ENCODE measurements at places on chromosomes 16 and 17.

DNA sequence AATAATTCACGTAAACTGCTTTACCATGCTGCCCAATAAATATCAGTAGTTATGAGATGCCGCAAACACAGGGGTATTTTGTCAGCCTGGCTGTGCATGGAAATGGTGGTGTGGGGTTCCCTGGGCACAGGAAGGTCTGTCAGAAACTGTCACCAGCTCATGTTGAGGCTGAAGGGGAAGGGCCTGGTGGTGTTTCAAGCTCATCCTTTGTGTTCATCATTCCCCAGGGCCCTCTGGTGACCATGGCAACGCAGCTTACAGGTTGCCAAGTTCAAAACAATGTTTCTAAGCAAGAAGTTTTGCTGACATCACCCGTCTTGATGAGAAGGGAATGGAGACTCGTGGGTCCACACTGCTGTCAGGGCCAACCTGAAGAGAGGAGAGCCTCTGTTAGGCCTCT lies 348.9 kb upstream of the C16orf82 start:
- no peak for DNase-seq

DNA sequence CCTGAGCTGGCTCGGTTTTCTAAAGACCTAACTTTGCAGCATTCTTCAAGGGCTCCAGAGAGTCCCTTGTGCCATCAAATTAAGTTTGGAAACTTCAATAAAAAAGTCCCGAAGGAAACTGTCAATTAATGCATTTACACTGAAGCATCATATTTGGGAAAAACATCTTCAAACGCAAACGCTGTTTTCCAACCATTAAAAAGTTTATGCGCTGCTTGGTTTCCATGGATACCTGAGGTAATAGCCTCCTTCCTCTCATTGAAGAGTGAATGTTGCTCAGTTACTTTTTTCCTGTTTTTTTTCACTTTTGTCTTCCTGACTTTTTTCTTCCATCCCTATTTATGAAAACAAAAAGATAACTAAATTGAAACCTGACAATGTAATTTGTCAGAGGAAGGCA lies 399.1 kb downstream of the MAF start:
- DNase-seq = no peak

- no peak for DNase-seq
Measured at GRCh38 chr16:51971184-51971583, 575.8 kb downstream of the TOX3 start.

GRCh38 chr16:3149630-3150345 lies 15.0 kb downstream of the ZNF213 start:
- DNase-seq = peak; percentile 54

GRCh38 chr17:17414341-17414805 lies 62.4 kb upstream of the MED9 start:
- no peak for DNase-seq

DNA sequence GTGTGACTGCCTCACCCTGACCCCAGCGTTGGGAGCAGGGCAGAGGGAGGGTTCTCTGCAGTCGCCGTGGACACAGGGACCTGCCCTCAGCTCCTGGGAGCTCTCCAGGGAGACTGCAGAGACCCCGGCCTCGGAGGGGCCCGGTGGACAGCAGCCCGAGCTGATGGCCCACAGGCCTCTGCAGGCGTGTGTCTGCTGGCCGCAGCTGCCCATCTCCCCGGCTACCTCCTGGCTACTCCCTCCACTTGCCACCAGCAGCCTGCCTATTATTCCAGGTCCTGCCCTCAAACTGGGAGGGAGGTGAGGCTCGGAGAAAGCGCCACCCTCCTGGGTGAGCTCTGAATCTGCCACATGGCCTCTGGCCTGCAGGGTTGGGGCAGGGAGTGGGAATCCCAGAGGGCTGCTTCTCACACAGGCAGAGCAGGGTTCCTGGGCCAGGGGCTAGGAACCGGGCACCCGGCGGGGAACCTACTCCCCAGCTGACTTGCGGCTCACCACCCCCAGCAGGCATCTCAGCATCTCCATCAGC lies 7.2 kb downstream of the SLC16A5 start:
- no peak for DNase-seq

DNA sequence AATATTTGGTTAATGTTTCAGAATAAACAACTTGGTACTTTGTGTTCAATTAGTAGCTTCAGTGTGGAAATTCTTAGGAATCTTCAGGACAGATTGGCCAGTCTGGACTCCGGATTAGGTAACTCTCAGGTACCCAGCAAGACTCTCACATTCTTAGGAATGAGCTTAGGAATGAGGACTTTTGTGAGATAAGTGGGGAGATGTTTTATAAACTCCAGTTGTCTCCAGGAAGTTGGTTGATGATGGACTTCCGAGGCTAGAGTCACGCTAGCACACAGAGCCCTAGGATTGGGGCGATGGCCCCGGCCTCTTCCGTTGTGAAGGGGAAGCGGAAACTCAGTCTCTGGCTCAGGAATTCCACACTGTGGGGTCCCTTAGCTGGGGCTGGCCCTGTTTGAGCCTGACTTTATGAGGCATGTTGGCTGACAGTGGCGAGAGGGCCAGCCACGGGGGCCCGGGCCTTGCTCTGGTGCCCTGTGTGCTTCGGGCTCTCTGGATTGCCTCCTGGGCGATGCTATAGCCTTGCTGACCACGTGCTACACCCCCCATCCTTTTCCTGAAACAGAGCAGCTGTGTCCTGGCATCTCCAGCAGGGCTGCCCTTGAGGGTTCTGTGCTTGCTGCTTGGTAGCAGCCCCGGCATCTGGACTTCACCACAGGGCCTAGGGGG lies 32.4 kb downstream of the RAB11FIP3 start:
- no peak for DNase-seq

GRCh38 chr17:57256708-57257112 lies 387 bp downstream of the MSI2 start:
- DNase-seq = peak; percentile 50

- DNase-seq = no peak
Measured at GRCh38 chr17:64003526-64004121, 5.5 kb downstream of the PRR29 start.

- DNase-seq = no peak
Measured at GRCh38 chr17:64319531-64319930, 56.5 kb upstream of the TEX2 start.

- no peak for DNase-seq
Measured at GRCh38 chr16:28495098-28495793, 803 bp downstream of the APOBR start.

DNA sequence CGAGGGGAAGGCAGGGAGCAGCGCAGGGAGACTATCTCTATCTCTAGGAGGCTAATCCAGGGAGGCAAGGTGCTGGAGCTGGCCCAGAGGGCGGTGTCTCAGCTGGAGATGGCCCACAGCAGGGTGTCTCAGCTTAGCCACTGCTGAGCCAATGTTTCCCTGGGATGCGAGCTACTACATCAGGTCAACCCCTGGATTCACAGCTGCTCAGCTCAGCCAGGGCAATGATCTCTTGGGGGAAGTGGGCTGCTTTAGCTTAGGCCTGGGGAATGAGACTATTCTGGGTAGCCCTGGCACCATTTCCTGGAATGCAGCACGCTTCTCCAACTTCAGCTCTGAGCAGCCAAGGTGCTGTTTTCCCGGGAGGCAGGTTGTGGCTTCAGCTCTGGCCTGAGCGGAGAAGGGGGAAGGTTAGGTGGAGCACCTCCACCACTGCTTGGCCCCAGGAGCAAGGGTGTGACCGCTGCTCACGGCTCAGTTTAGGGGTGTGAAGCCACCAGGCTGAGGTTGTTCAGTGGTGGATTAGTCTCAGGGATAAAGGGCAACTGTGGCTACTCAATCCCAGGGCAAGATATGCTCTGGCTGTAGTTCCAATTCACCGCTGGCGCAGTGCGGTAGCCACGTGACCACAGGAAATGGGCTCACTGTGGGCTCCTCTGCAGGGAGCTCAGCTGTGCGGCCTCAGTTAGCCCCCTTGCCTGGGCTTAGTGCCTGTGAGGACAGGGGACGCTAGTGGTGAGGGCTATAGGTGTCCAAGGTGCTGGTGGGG lies 5.2 kb upstream of the PRSS21 start:
- DNase-seq = no peak

DNA sequence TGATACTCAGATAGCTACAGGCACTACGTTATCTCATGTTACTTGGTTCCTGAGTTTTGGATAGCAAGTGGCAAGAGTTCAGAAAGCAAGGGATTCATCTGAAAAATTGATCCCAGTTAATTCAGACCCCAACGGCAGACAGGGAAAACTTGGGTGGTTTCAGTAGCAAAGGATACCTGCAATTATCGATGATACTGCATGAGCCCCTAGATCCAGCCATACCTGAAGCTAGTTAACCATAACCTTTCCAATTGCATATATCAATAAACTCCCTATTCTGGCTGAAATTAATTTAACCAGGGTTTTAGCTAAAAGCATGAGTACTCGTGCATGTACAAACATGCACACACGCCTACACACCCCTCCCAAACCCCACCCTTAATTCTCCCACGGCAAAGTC lies 4.3 kb downstream of the KNOP1 start:
- no peak for DNase-seq

- DNase-seq = no peak
Measured at GRCh38 chr16:50437769-50438437, 69.1 kb upstream of the BRD7 start.

GRCh38 chr16:30430428-30430970 lies 669 bp upstream of the DCTPP1 start:
- no peak for DNase-seq

DNA sequence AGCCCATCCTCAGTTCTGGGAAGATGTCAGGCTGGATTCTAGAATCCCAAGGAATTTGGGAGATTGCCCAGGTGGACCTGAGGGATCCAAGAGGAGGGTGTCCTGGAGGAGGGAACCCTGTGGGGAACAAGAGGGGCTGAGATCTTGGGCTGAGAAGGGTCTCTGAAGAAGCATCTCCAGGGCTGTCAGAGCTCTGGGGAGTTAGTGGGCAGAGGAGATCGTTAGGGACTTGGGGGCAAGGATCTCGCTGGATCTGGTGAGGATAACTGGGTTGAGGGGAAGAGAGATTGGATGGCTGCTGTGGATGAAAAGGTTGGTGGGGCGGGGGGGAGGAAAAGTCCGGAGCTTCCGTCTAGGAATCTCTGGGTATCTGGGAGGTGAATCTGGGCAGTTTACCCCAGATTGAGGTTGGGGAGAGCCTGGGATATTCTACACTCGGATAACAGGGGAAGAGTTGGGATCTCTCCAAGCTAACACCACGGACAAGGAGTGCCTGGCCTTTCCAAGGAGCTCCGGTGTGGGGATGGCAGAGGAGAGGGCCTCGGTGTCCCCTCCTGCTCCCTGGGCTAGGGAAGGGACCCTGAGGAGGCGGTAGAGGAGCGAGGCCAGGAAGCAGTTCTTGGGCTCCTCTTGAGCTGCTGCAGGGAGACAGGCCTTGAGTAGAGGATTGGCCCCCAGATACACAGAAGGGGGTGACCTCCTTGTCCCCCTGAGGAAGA lies 1.7 kb downstream of the FBXL19 start:
- DNase-seq = no peak

GRCh38 chr17:82324566-82325285 lies 7.3 kb upstream of the CD7 start:
- DNase-seq = no peak

- DNase-seq = no peak
Measured at GRCh38 chr16:89071686-89072547, 21.7 kb upstream of the ACSF3 start.

DNA sequence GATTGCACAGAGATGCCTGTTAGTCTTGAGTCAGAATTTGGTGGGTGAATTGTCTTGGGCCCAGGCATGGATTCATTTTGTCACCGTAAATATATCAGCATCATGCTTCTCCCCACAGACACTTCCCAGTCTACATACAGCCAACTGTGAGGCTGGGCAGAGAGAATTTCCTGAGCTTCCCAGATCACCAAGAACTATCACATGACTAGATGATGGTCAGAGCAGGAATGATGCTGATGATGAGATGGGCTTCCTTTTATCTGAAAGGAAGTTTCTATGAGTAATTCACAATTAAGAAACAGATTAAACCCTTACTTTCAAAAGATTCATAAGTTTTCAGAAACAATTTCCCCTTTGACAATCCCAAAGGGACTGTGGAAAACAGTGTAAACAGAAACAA lies 323 bp upstream of the KRTAP9-9 start:
- no peak for DNase-seq

- no peak for DNase-seq
Measured at GRCh38 chr17:56690441-56691291, 97.2 kb downstream of the NOG start.

DNA sequence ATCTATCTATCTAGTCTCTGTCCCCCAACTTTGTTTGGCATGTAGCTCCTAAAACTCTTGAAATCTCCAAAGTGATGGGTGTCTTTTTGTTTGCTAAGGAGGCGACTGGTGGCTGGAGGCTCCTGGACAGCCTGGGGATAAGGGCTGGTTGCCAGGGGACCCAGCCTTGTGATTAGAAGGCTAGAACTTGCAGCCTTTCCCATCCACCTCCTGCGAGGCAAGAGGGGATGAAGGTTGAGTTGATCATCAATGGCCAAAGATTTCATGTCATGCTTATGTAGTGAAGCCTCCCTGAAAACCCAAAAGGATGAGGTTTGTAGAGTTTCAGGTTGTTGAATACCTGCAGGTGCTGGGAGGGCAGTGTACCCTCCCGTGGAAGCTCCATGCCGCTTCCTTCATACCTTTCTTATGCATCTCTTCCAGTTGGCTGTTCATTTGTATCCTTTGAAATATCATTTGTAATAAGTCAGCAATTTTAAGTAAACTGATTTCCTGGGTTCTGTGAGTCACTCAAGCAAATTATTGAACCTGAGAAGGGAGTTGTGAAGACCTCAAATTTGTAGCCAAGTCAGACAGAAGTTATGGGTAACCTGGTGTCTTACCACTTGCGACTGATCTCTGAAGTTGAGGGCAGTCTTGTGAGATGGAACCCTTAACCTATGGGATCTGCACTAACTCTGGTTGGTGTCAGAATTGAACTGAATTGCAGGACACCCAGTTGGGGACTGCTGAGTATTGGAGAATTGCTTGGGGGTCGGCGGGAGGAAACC lies 202.4 kb downstream of the SEC14L1 start:
- DNase-seq = no peak

GRCh38 chr17:7573324-7574080 lies 5.9 kb upstream of the CD68 start:
- DNase-seq = peak; percentile 95

GRCh38 chr17:17636272-17636885 lies 44.9 kb upstream of the PEMT start:
- DNase-seq = no peak

GRCh38 chr16:11325404-11326083 lies 19.7 kb upstream of the RMI2 start:
- DNase-seq = no peak

DNA sequence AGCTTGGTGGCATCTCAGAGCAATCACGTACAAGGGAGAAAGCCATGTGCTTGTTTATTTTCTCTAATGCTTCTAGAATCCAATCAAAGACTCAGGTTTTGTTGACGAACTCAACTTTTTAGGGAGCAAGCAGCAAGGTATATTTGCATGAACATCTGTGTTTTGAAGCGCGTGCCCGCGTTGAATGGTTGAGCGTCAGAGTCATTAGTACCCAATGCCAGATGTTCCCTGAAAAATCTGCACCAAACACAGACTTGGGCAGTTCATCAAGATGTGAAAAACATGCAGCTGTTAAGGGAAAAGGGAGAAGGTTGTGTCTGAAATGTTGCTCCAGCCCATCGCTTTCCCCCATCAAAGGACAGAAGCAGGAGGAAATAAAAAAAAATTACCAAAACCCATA lies 170.4 kb downstream of the SNX29 start:
- no peak for DNase-seq

Measured in CD4-positive, alpha-beta T cell treated with Interleukin-4 for 1 hour (primary cell).